ENCODE measurements at places on chromosomes 7 and 10.

DNA sequence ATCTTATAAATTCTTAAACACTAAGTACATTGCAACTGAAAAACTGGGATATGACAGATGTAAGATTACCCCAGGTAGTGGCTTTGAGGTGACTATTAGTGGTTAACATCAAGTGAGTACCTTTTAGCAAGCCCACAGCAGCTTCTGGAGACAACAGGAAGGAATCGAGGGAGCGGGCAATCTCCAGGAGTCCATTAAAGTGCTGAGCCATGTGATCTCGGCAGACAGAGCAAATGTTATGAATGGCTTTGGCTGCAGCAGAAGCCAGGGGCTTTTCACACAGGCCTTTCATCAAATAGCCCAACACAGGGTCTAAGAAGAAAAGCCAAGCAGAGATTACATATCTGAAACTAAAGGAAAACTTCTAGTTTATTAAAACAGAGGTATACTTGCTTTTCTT is 48.9 kb downstream of the IRF5 start:
- DNase-seq: no peak

GRCh38 chr7:151489498-151489897 is 30.2 kb downstream of the RHEB start:
- no peak for DNase-seq

- no peak for DNase-seq
Observed at GRCh38 chr10:81108516-81109199, 571.0 kb downstream of the SH2D4B start.

DNA sequence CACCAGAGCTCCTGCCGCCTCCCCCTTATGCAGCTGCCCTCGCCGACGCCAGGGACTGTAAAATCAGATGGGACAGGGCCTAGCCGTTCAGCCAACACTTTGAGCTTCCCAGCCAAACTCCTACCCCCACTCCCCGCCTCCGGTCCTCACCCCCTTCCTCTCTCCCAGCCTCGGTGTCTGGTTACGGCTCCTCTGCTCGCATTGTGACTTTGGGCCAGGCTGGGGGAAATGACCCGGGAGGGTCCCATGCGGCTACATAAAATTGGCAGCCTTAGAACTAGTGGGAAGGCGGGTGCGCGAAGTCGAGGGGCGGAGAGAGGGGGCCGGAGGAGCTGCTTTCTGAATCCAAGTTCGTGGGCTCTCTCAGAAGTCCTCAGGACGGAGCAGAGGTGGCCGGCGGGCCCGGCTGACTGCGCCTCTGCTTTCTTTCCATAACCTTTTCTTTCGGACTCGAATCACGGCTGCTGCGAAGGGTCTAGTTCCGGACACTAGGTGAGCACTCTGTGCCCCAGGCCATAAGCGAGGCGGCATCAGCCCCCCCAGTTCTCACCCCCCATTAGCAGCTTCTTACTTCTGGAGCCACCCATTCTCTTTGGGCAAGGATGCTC is at the start of gene KAZALD1:
Gene KAZALD1 (plus strand): TSS at position 366 of the 608 bp plus-strand sequence. CDS start 604 bp downstream, outside the sequence.
- no peak for DNase-seq

All from activated CD4-positive, alpha-beta T cell treated with anti-CD3 and anti-CD28 coated beads, Interleukin-2, Interleukin-4, amounts not matched to agents 100 ng/mL and 50 ng/mL, durations not matched to agents 16 hours and 8 hours (primary cell).